Stimulated activated CD8-positive, alpha-beta memory T cell treated with anti-CD3 and anti-CD28 coated beads, Interleukin-15, amount 100 ng/mL, for 1 hour (primary cell): ENCODE measurements at places on chromosomes 4 and X.

GRCh38 chr4:151921811-151922210 lies 161.0 kb upstream of the GATB start:
- no peak for DNase-seq

GRCh38 chr4:78543424-78544125 lies 8.0 kb upstream of the ANXA3 start:
- DNase-seq, result no peak

DNA sequence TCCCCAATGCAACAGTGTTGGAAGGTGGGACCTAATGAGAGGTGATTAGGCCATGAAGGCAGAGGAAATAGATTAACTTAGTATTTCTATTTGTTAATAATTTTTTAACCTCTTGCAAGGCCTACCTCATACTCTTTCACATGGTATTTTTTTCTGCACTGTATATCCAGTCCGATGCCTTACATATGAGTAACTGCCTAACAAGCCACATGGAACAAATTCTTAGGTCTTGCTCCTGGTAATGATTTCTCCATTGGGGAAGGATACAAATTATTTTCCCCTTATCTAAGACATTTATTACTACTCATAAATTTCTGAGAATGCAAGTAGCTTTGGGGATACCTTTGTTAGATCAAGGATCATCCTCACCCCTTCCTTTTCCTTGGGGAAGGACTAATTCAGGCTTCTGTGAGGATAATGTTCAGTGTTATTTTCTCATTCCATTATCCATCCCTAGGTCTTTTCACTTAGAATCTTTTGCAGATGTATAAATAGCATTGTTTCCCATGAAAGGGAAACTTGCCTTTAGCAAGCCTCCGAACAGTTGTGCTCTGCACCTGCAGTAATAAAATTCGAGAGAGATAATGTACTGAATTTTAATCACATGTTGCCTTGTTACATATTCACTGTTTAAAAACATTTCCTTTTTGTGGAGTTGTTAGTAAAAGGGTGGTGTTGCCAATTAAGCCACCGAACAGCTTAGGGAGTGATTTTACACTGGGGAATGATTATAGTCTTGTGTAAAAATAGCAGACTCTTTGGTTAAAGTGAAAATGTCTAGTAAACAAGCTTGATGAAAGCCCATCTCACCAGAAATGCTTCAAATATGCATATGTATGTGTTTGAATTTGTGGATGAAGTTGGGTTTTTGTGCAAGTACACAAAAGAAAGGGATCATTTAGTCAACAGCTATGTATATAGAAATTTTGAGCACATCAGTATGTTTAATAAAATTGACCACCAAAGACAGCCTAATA lies 89.9 kb downstream of the CFAP299 start:
- no peak for DNase-seq

DNA sequence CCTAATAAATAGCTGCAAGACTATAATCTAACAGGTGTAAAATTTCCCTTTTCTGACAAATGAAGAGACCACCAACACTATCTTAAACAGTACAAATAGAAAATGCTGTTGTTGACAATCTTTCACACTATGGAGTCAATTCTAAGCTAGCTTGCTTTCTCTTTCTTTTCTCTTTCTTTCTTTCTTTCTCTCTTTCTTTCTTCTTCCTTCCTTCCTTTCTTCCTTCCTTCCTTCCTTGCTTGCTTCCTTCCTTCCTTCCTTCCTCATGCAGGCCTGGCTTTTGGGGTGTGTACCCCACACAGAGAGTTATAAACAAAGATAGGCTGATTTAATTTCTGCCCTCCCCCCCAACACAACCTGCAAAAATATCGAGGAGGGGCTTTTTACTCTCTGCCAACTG lies 8.1 kb upstream of the ARX start:
- DNase-seq, result no peak
